GOT3 (cell line): ENCODE measurements at places on chromosomes 16 and 17.

- no peak for DNase-seq
Measured at GRCh38 chr17:82188001-82188961, 24.4 kb downstream of the CCDC57 start.

DNA sequence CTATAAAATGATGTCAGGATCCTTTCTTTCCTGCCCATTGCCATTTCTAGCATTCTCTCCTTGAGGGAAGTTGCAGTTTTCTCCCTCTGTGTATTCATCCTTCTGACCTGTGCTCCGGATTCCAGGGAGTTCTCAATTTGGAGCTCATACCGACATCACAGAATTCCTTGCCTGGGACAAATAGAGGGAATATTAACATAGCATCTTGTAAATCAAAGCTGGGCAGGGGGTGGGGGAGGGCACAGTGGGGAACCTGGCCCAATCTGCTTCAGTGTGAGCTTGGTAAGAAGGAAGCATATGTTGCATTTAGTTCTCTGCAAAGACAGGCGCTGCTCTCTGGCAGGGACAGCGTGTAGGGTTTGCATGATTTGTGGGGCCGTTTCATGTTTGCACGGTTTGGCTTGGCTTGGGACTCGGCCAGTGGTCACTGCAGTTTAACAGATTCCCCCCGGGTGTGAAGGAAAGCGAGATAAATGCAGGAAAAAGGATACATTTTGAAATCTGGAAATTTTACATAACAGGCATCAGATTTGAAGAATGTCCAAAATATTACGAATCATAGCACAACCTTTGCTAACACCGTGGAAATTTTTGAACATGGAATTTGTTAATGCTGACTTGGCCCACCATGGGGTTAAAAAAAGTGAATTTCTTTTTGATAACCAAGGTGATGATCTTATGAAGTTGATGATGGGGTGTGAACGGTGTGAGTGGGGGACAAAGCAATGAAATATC, 178.0 kb downstream of the WWOX start:
- no peak for DNase-seq

GRCh38 chr17:37160944-37161343, 212.2 kb downstream of the AATF start:
- no peak for DNase-seq

DNA sequence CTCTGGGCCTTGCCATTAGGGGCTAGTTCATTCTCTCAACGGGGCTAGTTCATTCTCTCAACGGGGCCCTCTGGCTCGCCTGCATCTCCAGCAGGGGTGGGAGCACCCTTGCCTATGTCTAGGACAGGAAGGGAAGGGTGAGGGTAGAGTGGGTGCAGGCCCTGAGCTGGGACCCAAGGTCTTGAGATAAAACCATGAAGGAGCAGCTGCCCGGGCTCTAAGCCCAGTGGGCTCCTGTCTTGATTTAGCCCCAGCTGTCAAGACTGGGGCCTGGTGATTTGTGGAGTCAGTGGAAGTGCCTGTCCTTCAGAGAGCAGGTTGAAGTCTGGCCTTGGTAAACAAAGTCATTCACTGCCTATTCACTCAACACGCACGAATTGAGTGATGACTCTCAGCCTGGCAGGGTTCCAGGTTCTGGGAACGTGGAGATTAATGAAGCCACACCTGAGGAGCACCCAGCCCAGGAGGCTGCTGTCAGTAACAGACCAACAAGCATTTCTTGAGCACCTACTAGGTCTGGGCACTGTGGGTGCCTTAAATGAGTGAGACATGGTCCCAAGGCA, 35.4 kb downstream of the WNT3 start:
- DNase-seq: no peak

DNA sequence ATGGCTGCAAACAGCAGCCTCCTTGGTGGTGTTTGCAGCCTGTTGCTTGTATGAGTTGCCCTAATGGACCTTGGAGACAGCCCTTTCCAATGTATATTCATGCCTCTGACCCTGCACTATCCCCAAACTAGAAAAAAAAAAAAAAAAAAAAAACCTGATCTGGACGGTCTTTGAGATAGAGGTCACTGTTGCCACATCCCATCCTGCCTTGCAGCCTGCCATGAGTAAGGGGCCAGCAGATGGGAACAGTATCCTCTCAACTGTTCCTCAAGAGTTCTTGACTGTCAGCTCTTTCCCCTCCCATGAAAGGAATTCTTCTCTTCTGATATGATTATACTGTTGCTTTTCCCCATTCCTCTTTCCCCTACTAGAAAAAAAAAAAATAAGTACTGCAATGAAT, 152.4 kb downstream of the SSH2 start:
- DNase-seq: no peak

DNA sequence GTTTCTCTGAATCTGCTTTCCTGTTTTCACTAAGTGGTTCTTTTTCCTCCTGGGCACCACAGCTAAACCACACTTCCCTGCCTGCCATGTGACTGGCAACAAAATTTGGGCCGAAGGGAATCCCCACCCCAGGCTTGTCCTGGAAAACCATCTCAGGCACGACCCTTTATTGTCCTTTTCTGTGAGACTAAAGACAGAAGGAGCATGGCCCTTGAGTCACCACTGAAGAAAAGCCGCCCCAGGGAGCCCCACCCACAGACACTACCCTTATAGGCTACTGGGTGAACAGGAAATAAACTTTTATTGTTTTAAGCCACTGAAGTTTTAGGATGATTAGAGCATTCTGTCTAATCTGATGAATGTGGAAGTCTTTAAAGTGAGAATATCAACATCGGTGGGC, 88.6 kb upstream of the BRD7 start:
- DNase-seq: no peak

DNA sequence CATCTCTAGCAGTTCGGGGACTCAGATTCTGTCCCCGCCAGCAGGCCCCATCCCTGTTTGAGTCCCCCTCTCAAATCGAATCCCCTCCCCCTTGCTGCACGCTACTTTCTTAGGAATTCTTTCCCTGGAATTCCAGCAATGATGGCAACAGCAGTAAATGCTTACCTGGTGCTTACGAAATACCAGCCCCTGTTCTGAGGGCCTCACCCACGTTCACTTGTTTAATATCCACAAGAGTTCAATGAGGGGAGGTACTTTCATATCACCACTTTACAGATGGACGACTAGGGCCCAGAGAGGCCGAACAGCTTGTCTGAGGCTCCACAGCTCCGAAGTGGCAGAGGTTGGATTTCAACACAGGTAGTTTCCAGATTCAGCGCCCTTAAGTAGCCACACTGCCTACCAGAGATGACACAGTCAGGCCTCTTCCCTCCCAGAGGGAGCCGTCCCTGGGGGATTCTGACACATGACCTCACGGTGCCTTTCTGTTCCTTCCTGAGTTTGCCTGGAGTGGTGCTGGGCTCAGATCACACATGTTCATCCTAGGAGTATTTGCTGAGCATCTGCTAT, 120.7 kb upstream of the GSE1 start:
- no peak for DNase-seq

DNA sequence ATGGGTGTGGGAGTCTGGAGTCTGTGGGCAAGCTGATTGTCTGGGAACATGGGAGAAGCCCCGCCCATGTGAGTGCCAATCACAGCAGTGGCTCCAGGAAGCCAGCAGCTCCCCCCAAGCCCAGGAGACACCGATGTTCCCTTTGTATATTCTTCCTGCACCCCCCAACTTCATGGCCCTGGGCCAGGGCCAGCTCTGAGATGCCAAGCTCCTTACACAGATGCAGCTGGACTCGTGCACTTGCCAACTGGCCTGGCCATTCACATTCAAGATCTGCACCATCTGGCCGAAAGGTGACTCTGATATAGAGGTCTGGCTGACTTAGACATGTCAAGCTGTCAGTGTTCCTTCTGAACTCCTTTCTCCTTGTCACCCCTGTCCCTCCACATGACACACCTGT, 50.5 kb downstream of the CACNG5 start:
- DNase-seq: no peak

DNA sequence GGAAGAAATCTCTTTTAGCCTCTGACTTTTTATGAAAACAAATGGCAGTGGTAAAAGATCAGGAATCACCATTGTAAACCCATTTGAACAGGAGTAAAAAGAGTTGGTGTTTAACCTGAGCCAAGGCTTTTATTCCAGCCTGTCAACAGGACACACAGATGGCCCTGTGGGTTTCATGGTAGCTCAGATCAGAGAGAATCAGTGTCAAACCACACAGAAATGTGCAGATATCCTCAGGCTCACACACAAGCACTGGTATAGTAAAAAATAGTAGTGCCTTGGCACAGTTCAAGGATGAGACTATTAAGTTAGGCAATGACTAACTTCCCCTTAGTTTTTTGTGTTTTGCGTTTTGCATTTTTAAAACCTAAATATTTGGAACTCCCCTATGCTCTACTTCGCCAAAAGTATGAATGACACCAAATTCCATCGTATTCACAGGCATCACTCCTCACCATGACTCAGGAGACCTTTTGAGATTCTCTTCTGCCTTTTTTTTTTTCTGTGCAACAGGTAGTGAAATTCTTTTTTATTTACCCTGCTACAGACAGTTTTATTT, 1200.0 kb downstream of the CDH11 start:
- no peak for DNase-seq

DNA sequence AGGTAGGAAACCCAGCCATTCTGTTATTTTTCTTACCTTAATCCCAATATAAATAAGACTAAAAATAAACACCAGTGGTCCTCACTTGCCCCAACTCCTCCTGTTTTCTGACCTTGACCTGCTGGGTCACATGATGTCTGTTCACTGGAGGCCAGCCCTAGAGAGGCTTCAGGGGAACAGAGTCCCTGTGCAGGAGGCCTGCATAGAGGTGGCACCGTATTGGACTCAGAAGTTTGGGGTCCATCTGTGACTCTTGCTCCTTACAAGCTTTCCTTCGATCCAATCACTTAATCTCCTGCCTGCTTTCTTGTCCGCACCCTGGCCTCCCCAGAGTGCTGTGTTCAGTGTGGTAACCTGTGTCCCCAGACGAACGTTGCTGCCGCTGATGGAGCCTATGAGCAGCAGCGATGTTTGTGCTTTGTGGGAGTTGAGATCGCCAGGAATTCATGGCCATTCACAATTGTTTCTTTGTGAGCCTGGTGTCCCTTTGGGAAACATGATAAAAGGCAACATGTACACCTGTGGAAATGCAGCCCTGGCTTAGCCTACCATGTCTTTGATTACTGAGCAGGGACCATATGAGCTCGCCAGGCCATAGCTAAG, 4.7 kb downstream of the IGSF6 start:
- no peak for DNase-seq
